ENCODE measurements at places on chromosomes 11 and 22.

GRCh38 chr11:9711454-9712307, 47.8 kb downstream of the SWAP70 start:
- H3K4me1 ChIP-seq = peaks cover 4% of the 10 kb centered on the region
- H3K27ac ChIP-seq = no peak overlapping the region
- no peaks in the 10 kb centered on the region for H3K27me3 ChIP-seq
- no peak overlapping the region for H3K4me3 ChIP-seq

DNA sequence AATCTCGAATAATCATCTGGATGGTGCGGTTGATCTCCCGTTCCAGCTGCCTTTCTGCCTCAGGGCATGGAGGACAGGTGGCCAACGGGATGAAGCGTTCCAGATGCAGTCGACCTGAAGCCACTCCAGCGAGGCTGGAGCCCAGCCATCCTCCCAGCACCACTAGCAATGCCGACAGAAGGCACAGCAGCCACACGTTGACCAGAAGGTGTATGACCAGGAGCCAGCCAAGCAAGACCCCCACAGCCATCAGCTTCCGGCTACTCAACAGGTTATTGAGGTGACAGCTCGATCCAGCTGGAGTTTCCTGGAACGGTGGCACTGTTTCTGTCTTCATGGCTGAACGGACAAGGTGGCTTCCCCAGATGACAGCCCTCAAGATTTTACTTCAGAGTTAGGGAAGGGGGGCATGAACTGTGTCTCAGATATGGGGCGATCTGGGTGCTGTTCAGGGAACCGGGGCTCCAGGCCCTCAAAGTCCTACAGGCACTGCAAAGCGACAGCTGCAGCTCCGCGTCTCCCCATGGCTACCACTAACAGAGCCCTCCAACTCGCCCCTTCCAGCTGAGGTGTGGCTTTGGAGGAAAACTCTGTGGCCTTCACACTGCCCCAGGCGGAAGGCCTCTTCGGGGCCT, 559 bp downstream of the SNX19 start:
- H3K27ac ChIP-seq = peak overlapping the region; percentile 69
- peaks cover 12% of the 10 kb centered on the region for H3K4me1 ChIP-seq
- peaks cover 22% of the 10 kb centered on the region for H3K36me3 ChIP-seq
- DNase-seq = no peak
- peaks cover under 1% of the 10 kb centered on the region for H3K27me3 ChIP-seq
- peak overlapping the region; percentile 72 for H3K4me3 ChIP-seq

DNA sequence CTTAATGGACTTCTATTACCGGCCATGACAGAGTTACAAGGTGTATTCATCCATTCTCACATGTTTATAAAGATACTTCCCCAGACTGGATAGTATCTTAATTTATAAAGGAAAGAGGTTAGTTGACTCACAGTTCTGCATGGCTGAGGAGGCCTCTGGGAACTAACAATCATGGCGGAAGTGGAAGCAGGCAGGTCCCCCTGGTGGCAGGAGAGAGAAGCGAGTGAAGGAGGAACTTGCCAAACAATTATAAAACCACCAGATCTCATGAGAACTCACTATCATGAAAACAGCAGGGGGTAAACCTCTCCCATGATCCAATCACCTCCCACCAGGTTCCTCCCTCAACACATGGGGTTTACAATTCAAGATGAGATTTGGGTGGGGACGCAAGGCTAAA, 170.0 kb upstream of the PDGFD start:
- no peak overlapping the region for H3K27ac ChIP-seq
- peak; percentile 4 for DNase-seq
- H3K4me1 ChIP-seq = peaks cover 8% of the 10 kb centered on the region
- H3K36me3 ChIP-seq = no peaks in the 10 kb centered on the region
- no peaks in the 10 kb centered on the region for H3K27me3 ChIP-seq

DNA sequence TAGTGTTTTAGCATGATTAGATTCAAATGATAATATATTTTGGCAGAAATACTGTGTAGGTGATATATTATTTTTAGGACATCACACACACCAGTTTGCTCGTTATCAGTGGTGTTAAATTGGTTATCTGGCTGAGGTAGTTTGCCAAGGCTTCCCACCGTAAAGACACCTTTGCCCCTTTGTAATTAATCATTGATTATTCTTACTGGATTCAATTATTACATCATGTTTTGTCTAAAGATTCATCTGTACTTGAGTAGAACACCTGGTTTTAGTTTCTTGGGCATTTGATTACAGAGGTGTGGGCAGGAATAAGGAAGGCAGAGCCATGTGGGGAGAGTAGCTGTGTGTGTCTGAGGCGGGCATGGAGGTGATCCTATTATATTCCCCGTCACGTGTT, 39.5 kb upstream of the ST14 start:
- H3K27me3 ChIP-seq = no peaks in the 10 kb centered on the region
- peaks cover 52% of the 10 kb centered on the region for H3K36me3 ChIP-seq

GRCh38 chr11:61091373-61092279, 10.7 kb upstream of the CD5 start:
- H3K36me3 ChIP-seq = no peaks in the 10 kb centered on the region
- peak; percentile 34 for DNase-seq
- H3K4me3 ChIP-seq = no peak overlapping the region
- no peak overlapping the region for H3K27ac ChIP-seq

GRCh38 chr11:122883646-122883979, 1.1 kb downstream of the JHY start:
- H3K27me3 ChIP-seq = no peaks in the 10 kb centered on the region
- H3K36me3 ChIP-seq = peaks cover 7% of the 10 kb centered on the region
- peaks cover 7% of the 10 kb centered on the region for H3K4me1 ChIP-seq
- H3K4me3 ChIP-seq = peak overlapping the region; percentile 72
- H3K27ac ChIP-seq = peak overlapping the region; percentile 92
- no peak for DNase-seq

- no peak overlapping the region for H3K4me3 ChIP-seq
- peaks cover 9% of the 10 kb centered on the region for H3K4me1 ChIP-seq
Observed at GRCh38 chr22:40583053-40583741, 53.3 kb downstream of the MRTFA start.

DNA sequence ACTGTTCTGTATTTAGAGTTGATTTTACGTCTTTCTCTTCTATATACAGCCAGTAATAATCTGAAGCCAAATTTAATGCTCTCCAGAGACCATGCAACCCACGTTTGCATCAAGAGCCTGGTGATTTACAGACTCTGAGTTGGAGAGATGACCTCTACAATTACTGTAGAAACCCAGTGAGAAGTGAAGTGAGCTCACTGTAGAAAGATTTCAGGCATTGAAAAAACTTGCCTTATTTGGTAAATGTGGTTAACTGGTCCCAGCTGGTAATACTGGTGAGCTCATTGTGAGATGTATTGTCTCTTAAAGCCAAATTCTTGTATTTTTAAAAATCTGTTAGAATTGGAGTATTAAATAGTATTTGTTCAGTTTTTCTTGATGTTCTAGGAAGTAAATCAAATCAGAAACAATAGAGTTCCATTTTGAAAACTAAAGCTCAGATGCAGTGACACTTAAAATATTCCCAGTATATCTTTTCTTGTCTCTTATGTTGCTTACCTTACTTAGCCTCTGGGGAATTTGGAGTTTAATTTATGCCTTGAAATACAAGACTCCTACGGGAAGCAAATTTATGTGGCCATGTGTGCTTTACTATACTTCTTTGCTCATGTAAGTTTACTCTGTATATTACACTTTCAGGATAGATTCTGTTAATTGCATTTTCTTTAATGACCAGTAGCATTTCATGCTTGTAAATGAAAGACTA, 189.9 kb downstream of the ARHGAP42 start:
- H3K27me3 ChIP-seq = no peaks in the 10 kb centered on the region
- no peaks in the 10 kb centered on the region for H3K36me3 ChIP-seq
- no peak overlapping the region for H3K27ac ChIP-seq

GRCh38 chr11:70026726-70027125, 51.4 kb upstream of the ANO1 start:
- H3K27ac ChIP-seq = no peak overlapping the region
- no peaks in the 10 kb centered on the region for H3K4me1 ChIP-seq
- H3K4me3 ChIP-seq = no peak overlapping the region
- no peaks in the 10 kb centered on the region for H3K27me3 ChIP-seq
- no peaks in the 10 kb centered on the region for H3K36me3 ChIP-seq

DNA sequence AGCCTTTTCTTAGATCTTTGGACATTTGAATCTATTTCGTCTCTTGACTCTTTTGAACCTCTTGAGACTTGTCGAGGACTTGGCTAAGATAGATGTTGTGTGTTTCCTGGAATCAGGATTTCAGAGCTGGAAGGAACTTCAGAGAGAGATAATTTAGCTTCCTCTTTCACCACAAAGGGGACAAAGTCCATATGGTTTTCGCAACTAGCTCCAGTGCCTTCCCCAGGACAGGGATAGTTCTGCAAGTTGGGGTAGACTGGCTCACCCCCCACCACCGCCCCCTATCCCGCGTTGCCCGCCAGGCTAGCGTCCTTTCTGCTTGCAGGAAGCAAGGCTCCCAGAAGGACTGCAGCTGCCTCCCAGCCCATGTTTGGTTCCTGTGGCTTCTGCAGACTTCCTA, 75.7 kb upstream of the MYO18B start:
- no peak overlapping the region for H3K4me3 ChIP-seq
- DNase-seq = no peak
- H3K36me3 ChIP-seq = no peaks in the 10 kb centered on the region

DNA sequence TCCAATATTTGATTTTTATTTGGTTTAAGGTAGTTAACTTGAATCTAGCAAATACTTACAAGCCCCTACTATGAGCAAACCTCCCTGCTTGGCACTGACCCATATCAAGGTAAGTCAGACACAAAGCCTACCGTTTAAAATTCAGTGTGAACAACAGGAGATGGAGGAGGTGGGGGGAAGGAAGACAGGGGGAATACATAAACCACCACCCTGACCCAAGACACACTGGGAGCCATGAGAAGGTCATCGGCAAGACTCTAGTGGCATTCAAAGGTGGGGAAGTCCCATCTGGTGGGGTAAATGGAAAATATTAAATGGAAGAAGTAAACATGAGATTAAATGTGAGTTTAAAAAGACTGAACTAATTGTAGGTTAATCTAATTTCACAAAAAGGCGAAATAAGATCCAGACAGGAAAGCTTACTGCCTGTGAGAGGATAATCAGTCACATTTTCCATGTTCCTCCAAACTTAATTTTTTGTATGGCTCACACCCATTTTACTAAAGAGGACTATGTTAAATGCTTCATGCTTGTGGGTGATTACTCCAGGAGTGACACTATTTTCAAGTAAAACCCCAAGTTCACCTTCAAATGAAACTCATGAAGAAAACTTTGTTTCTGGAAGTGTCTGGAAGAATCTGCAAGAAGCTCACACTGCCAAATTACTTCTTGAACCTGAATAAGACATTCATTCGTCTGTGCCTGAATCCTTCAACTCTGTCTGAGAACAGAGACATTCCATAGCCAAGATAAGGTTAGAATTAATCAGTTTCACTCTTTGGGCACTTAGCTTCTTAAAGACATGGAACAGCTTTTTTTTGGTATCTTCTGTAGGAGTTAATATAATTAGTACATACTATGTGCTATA, 51.7 kb downstream of the PITPNB start:
- peaks cover 43% of the 10 kb centered on the region for H3K36me3 ChIP-seq
- no peak for DNase-seq
- peaks cover 35% of the 10 kb centered on the region for H3K4me1 ChIP-seq
- peak overlapping the region; percentile 98 for H3K27ac ChIP-seq
- no peaks in the 10 kb centered on the region for H3K27me3 ChIP-seq

DNA sequence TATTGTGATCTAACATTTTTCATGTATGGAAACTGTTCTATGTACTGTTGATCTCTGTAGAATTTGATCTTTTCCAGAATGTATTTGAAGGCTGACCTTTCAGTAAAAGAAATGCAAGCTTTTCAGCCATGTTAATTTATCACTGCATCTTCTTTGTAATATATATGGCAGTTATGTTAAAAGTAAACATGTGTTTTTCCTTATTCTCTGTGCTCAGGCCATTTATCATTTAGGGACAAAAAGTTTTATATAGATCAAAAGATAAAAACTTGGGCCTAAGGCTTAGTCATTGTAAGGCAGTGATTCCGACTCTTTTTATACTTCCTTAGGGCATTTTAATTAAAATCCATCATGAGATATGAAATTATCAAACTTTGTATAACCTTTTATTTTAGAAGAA, 48.7 kb downstream of the KDM2A start:
- H3K27me3 ChIP-seq = no peaks in the 10 kb centered on the region
- no peak for DNase-seq
- H3K4me1 ChIP-seq = peaks cover 28% of the 10 kb centered on the region

DNA sequence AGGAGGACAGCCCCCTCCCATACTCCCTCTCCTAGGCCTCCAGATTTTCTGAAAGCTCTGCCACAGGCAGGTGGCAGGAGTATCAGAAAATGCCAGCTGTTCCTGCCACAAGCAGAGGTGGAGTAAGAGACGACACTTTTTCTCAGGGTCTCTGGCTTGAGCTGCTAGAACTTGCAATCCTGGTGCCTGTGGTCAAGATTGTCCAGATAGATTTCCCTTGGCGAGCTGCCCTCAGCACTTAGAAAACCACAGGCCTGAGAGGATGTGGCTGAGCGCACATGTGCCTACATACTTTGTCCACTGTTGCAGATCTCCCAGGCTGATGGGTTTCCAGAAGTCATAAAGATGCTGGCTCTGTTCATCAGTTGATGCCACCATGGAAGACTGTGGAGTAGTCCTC, 65.7 kb upstream of the NAV2 start:
- no peak overlapping the region for H3K4me3 ChIP-seq
- peaks cover 10% of the 10 kb centered on the region for H3K4me1 ChIP-seq
- peak; percentile 76 for DNase-seq
- no peak overlapping the region for H3K27ac ChIP-seq

- H3K27ac ChIP-seq = no peak overlapping the region
- no peaks in the 10 kb centered on the region for H3K27me3 ChIP-seq
- H3K4me1 ChIP-seq = peaks cover 7% of the 10 kb centered on the region
Observed at GRCh38 chr11:69320756-69321741, 27.1 kb downstream of the MYEOV start.

GRCh38 chr11:66477263-66478201, 2.7 kb upstream of the DPP3 start:
- peaks cover 23% of the 10 kb centered on the region for H3K4me1 ChIP-seq
- H3K4me3 ChIP-seq = peak overlapping the region; percentile 96
- H3K36me3 ChIP-seq = peaks cover 26% of the 10 kb centered on the region

DNA sequence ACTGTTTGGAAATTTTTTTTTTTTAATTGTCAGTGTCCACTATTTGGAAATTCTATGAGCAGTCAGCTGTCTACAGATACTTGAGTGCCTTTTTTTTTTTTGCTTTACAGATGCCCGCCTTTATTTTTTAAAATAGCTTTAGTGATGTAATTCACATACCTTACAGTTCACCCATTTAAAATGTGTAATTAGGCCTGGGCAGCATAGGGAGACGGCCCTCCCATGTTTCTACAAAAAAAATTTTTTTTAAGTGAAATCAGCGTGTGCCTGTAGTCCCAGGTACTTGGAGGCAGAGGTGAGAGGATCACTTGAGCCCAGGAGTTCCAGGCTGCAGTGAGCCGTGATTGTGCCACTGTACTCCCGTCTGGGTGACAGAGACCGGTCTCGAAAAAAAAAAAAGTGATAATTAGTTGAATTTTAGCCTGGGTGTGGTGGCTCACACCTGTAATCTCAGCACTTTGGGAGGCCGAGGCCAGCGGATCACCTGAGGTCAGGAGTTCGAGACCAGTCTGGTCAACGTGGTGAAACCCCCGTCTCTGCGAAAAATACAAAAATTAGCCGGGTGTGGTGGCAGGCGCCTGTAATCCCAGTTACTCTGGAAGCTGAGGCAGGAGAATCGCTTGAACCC, 1.5 kb downstream of the ZNF143 start:
- peak overlapping the region; percentile 88 for H3K4me3 ChIP-seq
- H3K4me1 ChIP-seq = peaks cover 10% of the 10 kb centered on the region
- no peaks in the 10 kb centered on the region for H3K27me3 ChIP-seq
- peak overlapping the region; percentile 98 for H3K27ac ChIP-seq
